Placental epithelial cell (primary cell): ENCODE measurements at places on chromosomes 16 and 17. TPM values are rescaled to one million over a fixed set of nuclear protein-coding genes. Genes with fewer than 3 reads are reported as not detected.

TBC1D16 gene
- 20.9 and 21.6 TPM in 2 replicates for total RNA-seq

POLG2 gene
- total RNA-seq = 5.6 and 13.3 TPM in 2 replicates

RAB37 gene
- under 0.01 TPM in 1 of 2 replicates, not detected in the other for total RNA-seq

CIBAR2 gene
- total RNA-seq = not detected in 2 replicates

ADGRG1 gene
- total RNA-seq = 14.1 and 25.1 TPM in 2 replicates
